ENCODE measurements at places on chromosomes 11 and 22. TPM values are rescaled to one million over a fixed set of nuclear protein-coding genes. Genes with fewer than 3 reads are reported as not detected.

NRIP3 gene
- 1.6 TPM for total RNA-seq

MRGPRF gene
- 5.2 TPM for total RNA-seq

HEPACAM gene
- not detected for total RNA-seq

KCNK7 gene
- total RNA-seq, result 2.3 TPM

NPTXR gene
- 116 TPM for total RNA-seq

DCUN1D5 gene
- 102 TPM for total RNA-seq

DNA sequence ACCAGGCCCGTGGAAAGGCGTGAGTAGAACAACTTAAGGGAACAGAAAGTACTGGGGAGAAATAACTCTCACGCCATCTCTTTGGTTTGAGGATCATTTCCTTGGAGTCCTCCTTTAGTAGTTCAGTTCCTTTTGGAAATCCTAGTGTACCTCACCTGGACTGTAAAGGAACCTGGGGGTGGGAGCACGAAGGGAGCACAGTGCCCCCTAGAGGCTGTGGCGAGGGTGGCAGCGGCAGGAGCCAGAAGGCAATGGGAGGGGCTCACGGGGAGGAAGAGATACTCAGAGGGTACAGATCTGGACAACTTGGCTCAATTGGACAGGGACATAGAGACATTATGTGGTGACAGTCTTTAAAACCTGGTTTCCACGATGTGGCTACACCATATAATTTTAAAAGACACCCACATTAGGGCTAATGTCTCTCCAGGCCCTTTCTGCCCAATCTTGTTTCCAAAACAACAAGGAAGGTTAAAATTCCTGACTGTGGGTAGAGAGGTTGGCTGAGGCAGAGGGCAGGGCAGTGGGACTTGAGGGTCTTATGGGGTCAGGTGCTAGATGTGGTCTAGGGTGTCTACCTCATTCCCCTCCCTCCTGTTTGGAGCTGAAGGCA, 87.0 kb downstream of the CSNK2A3 start:
- peak; percentile 50 for DNase-seq

- DNase-seq, result peak; percentile 49
Observed at GRCh38 chr11:77724636-77725035, 87.0 kb upstream of the CLNS1A start.

DNA sequence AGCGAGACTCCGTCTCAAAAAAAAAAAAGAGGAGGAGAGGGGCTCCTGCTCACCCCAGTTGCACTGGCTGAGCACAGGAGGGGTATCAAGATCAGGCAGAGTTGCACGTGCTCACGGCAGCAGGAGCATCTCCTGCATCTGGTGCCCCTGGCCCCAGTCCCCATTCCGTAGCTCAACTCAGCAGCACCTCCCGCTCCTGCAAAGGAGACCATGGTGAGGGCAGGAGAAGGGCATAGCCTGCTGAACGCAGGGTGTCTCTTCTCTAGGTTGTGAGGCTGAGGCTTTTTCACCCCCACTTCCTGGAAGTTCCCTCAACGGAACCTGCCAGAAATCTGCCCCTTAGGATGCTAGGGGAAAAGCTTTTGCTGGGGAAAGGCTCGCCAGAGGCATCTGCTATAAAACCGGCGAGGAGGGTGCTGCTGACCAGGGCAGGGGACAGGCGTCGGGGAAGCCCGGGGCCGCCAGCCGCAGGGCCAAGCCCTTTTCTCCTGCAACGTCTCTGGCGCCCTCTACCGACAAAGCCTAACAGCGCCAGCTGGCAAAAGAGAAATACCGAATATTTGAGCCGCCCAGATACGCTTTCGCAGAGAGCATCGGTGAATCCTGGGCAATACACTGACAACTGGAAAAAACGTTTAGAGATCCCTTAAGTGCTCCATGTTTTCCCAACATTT, 1.0 kb upstream of the PPP6R2 start:
- DNase-seq, result peak; percentile 94

DNA sequence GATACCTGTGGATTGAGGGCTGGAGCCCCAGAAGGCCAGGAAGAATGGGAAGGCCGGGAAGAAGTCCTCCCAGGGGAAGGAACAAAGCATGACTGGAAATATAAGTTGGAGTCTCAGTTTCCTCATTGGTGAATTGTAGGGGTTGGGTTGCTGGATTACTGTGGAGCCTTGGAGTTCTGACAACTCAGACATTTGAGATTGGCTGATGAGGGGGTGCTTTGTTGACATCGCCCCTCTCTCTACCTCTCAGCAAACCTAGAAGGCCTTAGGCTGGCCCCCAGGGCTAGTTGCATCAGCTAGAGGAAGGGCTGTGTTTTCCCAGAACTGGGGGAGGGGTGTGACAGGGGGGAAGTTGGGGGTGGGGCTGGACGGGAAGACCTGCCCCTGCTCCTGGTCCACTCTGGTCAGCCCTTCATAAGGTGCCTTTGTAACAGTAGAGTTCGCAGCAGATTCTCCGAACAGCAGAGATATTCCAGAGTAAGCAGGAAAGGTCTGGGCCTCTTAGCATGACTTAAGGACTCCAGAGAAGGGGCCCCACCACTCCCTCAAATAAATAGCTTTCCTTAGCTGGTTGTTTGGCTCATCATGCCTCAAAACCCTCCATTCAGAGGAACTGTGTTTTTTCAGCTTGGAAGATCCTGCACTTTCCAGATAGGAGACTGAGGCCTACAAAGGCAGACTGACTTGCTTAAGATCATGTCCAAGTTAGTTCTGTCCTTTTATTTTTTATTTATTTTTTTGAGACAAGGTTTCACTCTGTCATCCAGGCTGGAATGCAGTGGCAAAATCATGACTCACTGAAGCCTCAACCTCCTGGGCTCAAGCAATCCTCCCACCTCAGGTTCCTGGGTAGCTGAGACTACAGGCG, 12.5 kb upstream of the THRSP start:
- no peak for DNase-seq

GRCh38 chr11:114027926-114028325, 31.6 kb upstream of the ZBTB16 start:
- peak; percentile 33 for DNase-seq

- DNase-seq, result no peak
Observed at GRCh38 chr22:30582051-30582450, 7.6 kb upstream of the GAL3ST1 start.

DNA sequence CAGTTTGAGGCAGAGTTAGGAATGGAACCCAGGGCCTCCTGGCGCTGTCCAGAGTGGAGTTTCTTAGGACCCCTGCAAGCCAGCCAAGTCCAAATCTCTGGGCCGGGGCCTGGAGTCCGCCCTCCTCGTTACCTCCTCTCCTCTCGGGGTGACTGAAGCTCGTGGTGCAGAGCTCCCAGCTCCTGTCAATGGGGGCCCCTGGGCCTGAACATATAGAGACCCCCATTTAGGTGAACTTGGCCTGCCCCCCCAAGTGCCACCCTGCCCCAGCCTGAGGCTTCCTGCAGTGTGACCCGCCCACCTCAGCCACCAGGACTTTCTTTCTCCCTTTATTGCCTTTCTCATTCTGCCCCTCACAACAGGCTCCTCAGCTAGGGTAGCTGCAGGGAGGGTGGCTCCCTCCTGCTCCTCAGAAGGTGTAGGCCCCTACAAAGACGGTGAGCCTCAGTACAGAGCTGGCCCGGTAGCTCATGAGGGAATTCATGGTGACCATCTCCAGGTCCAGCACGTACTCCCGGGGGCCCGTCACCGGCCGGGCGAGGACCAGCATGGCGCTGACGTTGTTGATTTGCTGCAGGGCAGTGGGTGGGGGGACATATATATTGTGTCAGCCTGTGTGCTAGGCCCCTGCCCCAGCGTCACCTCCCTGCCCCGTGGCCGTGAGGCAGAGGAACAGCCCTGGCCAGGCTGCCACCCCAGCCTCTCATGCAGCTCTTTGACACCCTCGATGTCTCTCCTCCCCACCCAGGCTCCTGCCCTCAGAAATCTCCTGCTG, 5.9 kb downstream of the EFEMP2 start:
- no peak for DNase-seq

- no peak for DNase-seq
Observed at GRCh38 chr11:103086461-103086860, 5.5 kb downstream of the DCUN1D5 start.

GRCh38 chr11:119320776-119321524, 4.0 kb upstream of the MCAM start:
- DNase-seq, result peak; percentile 55

DNA sequence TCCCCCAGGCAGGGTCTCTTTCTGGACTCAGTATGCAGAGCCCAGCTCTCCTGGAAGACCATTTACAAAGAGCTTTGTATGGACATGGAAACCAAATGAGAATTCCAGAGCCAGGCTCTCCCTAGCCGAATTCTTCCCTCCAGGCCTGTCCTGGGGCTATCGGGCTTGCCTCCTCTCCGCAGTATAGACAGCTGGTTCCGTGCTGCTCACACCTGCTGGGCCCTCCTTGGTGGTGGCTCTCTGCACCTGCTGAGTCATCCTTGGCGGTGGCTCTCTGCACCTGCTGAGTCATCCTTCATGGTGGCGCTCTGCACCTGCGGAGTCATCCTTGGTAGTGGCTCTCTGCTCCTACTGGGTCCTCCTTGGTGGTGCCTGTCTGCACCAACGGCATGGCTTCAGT, 743.5 kb downstream of the BRD1 start:
- DNase-seq, result no peak

DNA sequence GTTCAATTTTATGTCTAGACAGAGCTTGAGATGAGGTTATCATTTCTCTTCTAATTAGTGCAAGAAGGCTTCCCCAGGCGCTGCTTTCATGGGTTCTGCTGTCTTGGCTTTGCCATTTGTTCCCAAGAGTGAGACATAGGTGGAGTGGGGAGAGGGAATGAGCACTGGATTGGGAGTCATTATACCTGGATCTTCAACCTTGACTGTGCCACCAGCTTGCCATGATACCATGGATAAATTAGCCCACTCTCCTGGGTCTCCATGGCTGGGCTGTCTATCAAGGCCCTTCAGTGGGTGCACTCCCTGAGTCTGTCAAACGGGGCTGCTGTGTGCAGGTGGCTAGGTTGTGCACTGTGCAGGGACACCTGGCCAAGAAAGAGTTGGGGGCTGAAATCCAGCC, 15.6 kb upstream of the NECTIN1 start:
- DNase-seq, result no peak

- no peak for DNase-seq
Observed at GRCh38 chr22:18103527-18104269, 6.9 kb upstream of the TUBA8 start.

- DNase-seq, result no peak
Observed at GRCh38 chr11:118565051-118565450, 680 bp downstream of the IFT46 start.

DNA sequence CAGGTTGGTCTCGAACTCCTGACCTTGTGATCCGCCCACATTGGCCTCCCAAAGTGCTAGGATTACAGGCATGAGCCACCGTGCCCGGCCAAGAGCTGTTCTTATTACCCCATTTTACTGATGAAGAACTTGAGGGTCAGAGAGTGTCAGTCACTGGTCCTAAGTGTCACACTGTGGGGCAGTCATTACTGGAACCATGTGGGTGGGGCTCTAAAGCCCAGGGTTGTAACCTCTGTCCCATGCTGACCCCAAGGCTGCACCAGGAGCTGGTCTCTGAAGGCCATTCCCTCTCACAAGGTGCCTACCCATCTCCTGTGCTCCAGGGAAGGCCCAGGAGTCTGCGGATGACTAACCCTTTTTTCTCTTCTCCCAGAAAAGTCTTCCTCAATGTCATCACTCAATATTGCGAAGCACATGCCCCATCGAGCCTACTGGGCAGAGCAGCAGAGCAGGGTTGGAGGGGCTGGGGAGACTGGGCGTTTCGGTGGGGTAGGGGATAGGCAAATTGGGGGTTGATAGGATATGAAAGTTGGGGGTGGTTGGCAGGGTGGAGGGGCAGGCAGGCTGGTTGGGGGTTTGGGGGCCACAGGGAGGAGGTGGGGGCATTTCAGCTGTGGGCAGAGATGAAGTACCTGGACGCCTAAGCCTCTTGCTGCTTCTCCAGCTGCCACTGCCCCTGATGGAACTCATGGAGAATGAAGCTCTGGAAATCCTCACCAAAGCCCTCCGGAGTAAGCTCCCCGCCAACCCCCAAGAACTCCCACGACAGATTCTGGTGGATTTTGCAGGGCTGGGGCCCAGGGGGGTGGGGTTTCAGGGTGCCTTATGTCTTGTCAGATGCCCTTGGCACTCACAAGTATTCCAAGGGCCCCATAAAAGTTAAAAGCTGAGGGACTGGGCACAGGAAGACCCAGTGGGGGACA, 2.0 kb upstream of the ESRRA start:
- no peak for DNase-seq

DNA sequence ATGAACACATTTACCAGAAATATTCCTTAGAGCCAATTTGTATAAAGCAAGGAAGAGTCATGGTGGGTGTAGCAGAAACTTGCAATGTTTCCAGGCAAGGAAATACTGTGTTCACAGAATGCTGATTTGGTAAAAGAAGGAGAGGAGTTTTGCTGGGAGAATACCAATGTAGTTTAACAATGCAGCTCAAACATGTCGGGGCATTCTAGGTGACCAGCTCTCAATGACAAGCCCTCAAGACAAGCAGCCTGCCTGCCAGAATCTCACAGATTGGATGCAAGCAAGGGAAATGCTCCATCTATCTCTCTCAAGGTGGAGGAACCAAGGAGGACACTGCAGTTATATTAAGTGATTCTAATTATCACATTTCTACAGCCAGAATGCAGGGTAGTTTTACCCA, 190.4 kb downstream of the MAML2 start:
- no peak for DNase-seq

DNA sequence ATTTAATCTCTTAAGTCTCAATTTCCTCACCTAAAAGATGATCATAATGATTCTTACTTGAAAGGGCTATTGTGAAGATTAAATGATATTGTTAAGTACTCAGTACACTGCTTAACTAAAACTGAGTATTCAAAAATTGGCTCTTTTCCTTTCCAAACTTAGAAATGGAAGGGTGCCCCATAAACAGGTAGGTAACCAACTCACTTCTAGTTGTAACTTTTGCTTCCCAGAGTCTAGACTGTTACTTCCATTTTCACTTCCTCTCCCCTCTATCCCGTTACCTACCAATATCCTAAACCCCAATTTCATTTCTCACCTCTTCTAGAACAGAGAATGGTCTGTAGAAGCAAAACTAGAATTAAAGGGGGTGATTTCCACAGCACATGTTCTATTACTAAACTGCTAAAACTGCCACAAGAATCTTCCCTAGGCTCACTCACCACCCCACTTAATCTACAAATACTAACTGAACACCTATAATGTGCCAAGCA, 50.0 kb downstream of the RRAS2 start:
- DNase-seq, result no peak

GRCh38 chr11:111137846-111138245, 107.7 kb upstream of the POU2AF2 start:
- DNase-seq, result no peak

DNA sequence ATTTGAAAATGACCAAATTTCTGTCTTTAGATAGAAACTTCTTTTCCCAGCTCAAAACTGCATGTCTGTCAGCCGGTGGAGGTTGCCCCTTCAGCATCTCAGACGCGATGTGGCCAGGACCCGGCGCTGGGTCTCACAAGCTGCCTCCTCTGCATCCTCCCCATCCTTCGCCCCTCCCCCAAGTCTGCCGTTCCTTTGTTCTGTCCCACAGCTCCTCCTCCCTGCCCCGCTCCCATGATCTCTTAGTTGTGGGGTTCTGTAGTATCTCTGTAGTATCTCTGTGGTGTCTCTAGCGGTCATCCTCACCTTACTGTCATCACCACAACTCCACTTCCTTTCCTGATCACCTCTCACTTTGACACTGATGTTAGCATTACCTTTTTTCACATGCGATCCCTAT, 49.9 kb downstream of the TRAF6 start:
- no peak for DNase-seq
